ENCODE measurements at places on chromosomes 1 and 21.

GRCh38 chr1:36014722-36015220, 69.1 kb upstream of the TEKT2 start:
- DNase-seq = no peak

- DNase-seq = no peak
These were observed 29.7 kb upstream of the CDC14A start for GRCh38 chr1:100322436-100323211.

GRCh38 chr21:40208948-40209345, 341.7 kb downstream of the PCP4 start:
- DNase-seq = no peak

GRCh38 chr1:8722366-8722765, 95.1 kb downstream of the RERE start:
- DNase-seq = no peak

- DNase-seq = no peak
These were observed 93.2 kb downstream of the TNFSF18 start for GRCh38 chr1:172957491-172957890.

DNA sequence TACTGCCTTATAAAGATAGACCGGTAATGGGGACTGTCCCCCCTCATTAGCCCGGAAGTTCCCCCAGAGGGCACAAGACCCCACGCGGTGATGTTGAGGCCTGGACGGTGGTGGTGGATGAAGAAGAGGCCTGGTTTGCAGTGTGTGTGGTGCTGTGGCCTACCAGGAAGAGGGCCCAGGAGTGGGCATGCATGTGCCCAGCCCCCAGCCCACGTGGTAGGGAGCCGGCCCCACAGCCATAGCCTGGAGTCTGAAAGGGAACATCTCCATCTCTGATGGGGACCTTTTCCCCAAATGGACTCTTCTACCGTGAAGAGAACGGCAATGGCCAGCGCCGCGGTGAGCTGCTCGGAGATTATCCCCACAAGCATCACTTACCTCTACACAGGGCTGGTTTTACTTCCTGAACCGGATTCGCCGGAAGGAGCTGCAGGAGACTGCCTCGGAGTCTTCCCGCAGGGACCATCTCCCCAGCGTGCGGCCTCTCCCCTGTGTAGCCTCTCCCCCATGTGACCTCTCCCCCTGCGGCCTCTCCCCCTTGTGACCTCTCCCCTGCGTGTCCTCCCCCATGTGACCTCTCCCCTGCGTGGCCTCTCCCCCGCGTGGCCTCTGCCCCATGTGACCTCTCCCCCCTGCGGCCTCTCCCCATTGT, 20.6 kb downstream of the RRP1 start:
- no peak for DNase-seq

DNA sequence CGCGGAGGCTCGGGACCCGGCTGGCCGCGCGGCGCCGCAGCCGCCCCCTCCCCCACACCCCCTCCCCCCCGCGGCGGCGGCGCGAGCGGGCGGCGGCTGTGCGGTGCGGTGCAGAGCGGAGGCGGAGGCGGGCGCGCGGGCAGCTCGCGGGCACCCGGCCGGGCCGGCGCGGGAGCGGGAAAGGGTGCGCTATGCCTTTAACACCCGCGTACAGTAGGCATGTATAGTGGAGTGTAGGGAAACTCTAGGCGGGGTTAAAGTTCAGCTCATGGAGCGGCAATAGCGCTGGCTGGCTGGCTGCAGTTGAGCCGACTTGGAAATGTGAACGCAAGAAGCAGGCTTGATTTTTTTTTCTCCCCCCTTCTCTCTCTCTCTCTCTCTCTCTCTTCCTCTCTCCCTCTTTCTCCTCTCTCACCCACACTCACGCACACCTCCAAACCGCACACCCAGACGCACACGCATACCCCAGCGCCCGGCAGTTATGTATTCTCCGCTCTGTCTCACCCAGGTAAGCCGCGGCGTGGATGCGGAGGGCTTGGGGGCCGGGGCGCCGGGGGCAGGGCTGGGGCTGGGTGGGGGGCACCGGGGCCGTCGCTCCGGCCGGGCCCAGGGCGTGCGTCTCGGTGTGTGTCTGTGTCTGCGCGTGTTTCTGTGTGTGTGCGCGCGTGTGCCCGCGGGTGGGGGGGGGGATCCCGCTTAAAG, at the start of gene NFIA:
NFIA (plus strand) TSS at position 251 of the 702 bp plus-strand sequence.
- DNase-seq = no peak

GRCh38 chr21:42550817-42551216, 37.2 kb downstream of the SLC37A1 start:
- no peak for DNase-seq

DNA sequence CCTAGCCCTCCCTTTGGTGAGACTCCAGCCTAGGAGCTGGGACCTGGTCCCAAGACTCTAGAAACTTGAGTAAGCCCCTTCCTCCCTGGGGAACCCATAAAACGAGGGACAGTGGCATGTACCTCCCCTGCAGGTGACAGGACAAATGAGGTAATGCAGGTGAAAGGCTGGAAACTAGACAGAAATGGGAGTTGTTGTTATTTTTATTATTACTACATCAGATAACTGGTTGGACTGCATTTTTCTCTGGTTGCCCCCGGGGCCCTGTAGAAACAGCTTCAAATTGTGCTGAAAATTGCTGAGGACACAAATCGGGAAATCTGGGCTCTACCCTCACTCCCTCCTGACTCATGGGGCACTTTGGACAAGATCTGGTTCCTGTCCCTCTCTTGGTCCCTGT, 132.3 kb upstream of the WNT4 start:
- DNase-seq = no peak

DNA sequence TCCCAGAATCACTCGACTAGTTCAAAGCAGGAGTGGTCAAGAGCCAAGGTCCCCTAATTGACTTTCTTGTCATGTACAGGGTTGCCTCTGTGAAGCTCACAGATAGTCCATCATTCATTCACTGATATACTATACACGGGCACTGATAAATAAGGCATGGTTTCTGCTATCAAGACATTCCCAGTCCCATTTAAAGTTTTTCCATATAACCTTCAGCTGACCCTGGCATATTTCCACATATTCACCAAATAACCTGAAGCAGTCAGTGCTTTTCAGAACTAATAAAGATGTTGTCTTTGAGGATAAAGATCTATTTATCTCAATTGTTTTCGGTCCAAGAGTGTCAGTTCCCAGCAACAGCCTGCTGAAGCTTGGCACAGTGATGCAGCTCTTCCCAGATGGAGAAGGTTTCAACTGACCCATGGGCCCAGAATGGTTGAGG, 173.4 kb downstream of the ZZZ3 start:
- DNase-seq = no peak

DNA sequence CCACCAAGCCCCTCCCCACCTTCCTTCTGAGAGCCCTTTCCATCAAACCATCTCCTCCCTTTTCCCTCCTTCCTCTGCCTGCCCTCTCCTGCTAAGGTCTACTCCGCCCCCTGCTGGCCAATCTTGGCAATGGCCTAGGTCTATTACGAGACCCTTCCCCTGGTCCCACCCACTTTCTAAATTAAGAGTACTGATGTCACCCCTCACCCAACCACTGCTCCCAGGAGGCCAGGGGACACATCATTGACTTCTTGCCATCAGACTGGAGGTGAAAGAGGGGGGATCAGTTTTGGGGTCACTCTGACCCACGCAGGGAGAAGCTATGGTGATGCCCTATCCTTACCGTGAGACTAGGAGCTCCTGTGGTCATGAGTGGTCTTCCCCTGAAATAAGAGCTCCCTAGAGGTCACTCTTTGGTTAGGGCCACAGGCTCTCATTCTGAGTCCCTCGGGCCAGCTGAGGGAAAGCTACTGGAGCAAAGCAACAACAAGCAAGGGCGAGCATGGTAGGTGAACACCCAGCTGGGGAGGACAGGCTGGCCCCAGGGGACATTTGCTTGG, 34.6 kb upstream of the S100A7 start:
- DNase-seq = peak; percentile 70

- DNase-seq = no peak
These were observed 46.3 kb downstream of the DAB1 start for GRCh38 chr1:57377339-57378139.

- DNase-seq = no peak
These were observed 94.7 kb downstream of the CSMD2 start for GRCh38 chr1:34070201-34070836.

DNA sequence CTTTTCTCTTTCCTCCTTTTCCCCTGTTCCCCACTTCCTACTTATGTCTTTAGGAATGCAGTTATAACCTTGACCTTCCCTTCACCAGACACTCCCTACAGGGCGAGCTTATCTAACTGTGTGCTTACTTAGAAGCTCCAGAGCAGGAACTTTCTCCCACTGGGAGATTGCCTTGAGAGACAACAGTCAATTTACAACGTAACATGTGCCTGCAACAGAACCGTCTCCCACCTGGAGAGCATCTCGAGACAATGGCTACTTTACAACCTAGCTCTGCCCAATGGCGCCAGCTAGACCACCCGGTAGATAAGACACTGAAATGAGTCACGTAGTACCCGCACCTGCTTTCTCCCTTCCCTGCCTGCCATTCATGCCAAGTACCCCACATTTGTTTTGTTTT, 16.7 kb downstream of the HMGN1 start:
- DNase-seq = no peak

- DNase-seq = no peak
These were observed 6.3 kb downstream of the INTS11 start for GRCh38 chr1:1318131-1318652.

GRCh38 chr1:73813236-73813635, 384.7 kb downstream of the LRRIQ3 start:
- no peak for DNase-seq

DNA sequence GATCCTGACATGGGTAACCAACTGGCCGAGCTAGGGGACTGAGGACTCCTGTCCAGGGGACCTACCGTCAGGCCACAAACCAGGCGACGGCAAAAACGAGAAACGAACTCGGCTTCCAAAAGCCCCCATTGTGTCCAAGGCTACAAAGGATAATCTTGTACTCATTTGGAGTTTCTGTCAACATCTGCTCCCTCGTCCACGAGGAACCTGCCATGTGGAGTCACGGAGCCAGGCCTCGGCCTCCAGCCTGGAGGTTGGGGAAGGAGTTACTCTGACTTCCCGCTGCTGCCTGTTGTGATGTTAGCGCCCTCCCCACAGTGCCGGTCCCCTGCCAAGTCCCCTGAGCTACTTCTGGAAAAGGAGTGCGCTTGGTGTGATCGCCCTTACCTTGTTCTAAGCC, 7.3 kb downstream of the KRTAP10-1 start:
- no peak for DNase-seq
